CD4-positive, alpha-beta T cell treated with Interleukin-2 at 100 ng/mL for 4 hours (primary cell): ENCODE measurements at places on chromosomes 1 and 21.

- no peak for DNase-seq
Observed at GRCh38 chr1:187570166-187570565, 741.4 kb downstream of the PLA2G4A start.

- DNase-seq = no peak
Observed at GRCh38 chr1:224238756-224239155, 55.7 kb downstream of the DEGS1 start.

GRCh38 chr1:242692988-242693387, 168.5 kb upstream of the PLD5 start:
- DNase-seq = no peak

DNA sequence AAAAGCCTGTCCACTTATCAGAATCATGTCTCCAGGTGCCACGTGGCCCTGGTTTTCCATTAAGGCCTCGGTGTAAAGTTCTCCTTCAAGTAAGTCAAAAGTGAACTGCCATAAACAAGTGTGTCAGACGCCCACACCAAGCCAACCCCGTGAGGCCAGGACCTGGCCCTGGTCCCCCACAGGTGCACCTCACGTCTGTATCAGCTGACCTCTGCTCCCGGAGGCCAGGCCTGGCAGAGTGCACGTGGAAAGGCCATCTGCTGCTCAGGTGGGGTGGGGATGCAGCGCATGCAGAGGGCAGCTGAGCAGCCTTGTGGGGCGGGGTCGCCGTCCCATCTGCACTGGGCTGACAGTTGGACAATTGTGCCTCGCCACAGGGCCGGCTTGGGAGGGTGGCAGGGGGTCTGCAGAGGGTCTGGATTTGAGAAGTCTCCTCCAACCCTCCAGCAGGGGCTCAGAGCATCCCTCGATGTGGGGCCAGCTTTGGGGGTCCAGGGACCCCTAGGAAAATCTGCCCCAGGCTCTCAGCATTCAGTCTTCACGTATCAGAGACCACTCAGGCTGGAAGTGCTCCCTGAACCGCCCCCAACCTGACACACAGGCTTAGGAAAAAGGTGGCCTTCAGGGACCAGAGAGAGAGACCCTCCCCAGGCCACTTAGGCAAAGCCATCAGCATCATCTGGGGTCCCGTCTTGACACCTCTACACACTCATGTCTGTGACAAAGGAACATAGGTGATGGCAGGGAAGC, 3.0 kb downstream of the SLC19A1 start:
- no peak for DNase-seq

- no peak for DNase-seq
Observed at GRCh38 chr1:167774710-167775109, 52.9 kb downstream of the MPZL1 start.
